Occipital lobe (tissue), 3 donors: ENCODE measurements at places on chromosomes 11 and 22. TPM values are rescaled to one million over a fixed set of nuclear protein-coding genes. Genes with fewer than 3 reads are reported as not detected.

The BDNF gene
- total RNA-seq, result 0.78 TPM

The HBD gene
- total RNA-seq, result not detected

The SLC25A18 gene
- 6.4 TPM for total RNA-seq

The SERPING1 gene
- total RNA-seq, result 9.0 TPM

The NTM gene
- total RNA-seq, result 158 TPM

The GGT5 gene
- total RNA-seq, result 0.94 TPM

The RASSF10 gene
- total RNA-seq, result 3.4 TPM

The FOXR1 gene
- total RNA-seq, result 0.31 TPM

The KRTAP5-11 gene
- not detected for total RNA-seq

The PRG3 gene
- total RNA-seq, result 0.31 TPM

The ROBO4 gene
- total RNA-seq, result 3.6 TPM

The AMOTL1 gene
- total RNA-seq, result 34.6 TPM

The GDPD4 gene
- total RNA-seq, result not detected

The CCDC87 gene
- total RNA-seq, result 0.62 TPM

The ACRV1 gene
- 0.31 TPM for total RNA-seq

The SLC22A9 gene
- not detected for total RNA-seq

The C11orf42 gene
- not detected for total RNA-seq

The ATG2A gene
- total RNA-seq, result 5.5 TPM

The OVOL1 gene
- not detected for total RNA-seq

The OR8G1 gene
- total RNA-seq, result not detected

The KCNJ1 gene
- total RNA-seq, result not detected

The TEAD1 gene
- 25.7 TPM for total RNA-seq
